Hypothalamus (tissue), 51 donors: ENCODE measurements at places on chromosomes 2 and 18.

GRCh38 chr2:174763780-174764179 is 492 bp downstream of the CHRNA1 start:
- DNase-seq = no peak

DNA sequence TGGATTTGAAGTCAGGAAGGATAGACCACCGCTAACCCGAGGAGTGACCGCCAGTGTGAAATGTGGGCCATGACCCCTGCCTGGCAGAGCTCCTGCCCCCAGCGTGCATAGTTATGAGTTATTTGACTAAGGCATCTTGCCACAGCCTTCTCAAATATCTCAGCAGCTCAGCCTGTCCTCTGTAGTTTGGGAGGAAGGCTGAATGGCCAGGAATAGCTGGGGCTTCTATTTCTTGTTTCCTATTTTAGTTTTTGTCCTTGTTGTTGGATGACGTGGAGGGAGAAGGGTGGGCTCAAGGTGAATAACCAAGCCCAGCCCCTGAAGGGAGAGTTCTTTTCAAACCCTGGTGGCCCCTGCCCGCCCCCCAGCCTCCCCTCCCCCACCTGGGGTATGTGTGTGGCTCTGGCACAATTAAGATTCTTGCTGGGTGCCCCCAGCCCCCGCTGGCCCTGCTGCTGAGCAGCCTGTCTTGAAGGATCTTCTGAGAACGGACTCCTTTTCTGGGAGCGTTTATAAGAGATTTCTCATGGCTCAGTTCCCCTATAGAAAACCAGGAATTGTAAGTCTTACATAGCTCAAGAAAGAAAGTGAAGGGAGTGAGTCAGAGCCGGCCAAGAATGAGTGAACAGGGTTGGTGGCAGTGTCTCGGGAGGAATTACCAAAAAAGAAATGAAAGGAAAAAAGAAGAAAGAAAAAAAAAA is 157.4 kb downstream of the GLI2 start:
- DNase-seq = no peak

DNA sequence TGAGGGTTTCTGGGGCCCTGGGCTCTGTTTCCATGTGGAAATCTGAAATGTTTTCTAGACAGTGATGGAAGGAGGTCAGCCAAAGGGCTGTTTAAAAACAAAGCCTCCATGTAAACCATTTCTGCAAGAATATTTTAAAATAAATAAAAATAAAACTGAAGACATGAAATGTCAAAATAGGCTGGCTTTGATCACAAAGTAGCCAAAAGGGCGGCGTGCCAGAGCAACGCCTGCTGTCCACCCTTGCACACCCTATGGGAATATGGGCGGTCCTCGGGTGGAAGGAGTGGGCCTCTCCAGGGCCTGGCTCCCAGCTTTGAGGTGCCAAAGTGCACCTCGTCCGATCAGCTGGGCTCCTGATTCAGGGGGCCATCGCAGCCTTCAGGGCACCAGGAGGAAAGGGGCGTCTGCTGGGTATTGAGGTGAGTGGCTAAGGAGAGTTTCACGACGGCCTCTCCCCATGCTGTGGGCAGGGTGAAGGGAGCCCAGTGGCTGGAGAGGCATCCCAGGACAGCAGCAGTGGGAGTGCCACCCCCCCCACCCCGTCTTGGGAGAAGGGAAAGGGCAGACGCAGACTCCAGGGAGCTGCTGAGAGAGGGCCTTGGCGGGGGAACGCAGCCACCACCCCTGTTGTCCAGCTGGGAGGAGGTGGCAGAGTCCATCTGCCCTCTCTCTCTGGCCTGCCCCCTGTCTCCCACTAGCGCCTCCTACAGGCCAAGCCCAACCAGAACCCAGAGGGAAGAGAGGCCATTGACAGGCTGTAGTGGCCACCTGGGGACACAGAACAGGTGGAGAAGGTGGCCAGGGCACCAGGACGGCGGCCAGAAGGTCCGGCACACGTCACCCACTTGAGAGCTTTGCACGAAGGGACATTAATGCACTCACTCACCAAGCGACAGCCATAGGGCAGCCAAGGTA is 5.7 kb upstream of the ERFE start:
- DNase-seq = no peak

DNA sequence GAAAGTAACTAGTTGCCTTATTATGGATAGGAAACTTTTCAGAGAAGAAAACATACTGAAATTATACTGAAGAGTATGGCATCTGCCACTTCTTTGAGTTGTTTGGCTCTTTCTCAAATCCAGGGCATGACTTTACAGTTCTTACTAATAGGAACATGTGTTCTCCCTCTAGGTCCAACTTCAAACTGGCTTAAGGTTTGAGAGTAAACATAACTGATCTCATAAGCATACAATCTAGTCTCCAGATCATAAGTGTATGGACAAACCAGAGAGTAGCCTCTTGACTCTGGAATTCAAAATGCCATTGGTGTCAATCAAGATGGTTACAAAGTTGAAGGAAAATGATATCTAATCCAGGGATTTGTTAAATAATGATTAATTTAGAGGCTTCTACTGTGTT is 101.5 kb downstream of the NYAP2 start:
- no peak for DNase-seq

- DNase-seq = peak; percentile 17
These were observed 1.3 kb downstream of the TANC1 start for GRCh38 chr2:158969715-158970240.

- no peak for DNase-seq
These were observed 4.7 kb upstream of the COBLL1 start for GRCh38 chr2:164846276-164846675.

- DNase-seq = no peak
These were observed 37.5 kb downstream of the RTP5 start for GRCh38 chr2:241906826-241907570.

DNA sequence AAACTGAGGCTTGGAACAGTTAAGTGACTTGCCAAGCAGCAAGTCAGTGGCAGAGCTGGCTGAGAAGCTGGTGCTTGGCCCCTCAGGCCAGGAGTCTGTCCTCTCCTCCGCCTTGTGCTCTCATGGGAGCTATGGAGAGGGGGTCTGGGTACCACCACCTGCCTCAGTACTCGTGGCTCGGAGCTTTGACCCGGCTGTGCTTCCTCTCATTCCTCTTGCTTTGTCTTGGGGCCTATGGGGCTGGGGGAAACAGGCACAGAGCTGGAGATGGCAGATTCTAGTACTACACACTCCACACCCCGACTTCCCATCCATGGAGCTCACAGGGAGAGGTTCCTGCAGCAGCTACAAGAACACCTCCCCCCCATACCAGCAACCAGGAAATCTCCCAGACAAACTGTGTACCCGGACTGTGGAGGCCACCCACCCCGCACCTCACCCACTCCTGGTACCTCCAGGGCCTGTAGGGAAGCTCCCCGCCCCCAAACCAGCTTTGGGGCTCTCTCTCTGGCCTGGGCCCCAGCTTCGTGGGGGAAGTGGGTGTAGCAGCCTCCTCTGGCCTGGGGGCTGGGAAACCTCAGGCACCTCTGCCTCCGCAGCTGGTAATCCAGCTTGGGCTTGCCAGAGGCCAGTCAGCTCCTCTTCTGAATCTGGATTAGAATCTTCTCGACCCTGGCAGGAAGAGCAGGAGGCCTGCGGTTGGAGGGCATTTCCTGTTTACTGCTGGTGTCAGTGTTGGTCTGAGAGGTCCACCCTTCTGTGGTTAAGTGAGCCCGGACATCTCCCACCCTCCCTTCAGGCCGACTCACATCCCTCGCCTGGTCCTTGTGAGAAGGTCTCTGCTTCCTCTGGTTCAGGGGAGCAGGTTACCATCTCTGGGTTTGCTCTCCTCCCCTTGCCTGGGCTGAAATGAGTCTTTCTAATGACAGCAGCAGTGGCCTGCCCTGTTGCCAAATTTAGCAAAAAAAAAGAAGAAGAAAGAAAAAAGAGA is 22.3 kb upstream of the RHOB start:
- no peak for DNase-seq

GRCh38 chr2:211035548-211036185 is 479.3 kb downstream of the CPS1 start:
- no peak for DNase-seq

- DNase-seq = no peak
These were observed 330.4 kb downstream of the SLC4A3 start for GRCh38 chr2:219957820-219958219.

DNA sequence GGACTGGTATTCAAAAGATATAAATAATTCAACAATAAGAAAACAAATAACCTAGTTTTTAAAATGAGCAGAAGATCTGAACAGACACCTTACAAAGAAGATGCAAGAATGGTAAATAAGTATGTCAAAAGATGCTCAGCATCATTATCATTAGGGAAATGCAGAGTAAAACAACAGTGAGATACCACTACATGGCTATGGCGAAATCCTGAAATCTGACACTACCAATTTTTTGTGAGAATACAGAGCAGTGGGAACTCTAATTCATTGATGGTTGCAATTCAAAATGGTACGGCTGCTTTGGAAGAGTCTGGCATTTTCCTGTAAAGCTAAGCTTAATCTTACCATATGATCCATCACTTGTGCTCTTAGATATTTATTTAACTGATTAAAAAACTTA is 151.8 kb downstream of the UBR3 start:
- DNase-seq = no peak

DNA sequence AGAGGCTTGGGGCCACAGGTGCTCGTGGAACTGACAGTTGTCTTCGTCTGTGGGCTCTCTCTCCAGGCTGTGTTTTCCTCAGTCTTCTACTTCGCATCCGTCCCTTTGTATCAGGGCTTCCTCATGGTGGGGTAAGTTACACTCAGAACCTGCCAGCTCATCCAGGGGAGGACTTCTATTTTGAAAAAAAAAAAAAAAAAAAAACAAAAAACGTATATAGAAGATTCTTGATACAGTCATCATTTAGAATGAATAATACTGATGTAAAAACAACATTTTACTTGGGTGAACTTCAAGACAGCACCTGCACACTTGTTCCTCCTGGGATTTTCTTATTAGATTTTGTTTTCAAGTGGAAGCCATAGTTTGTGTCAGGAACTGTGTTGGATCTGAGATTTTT is 47.7 kb upstream of the NFATC1 start:
- DNase-seq = no peak

DNA sequence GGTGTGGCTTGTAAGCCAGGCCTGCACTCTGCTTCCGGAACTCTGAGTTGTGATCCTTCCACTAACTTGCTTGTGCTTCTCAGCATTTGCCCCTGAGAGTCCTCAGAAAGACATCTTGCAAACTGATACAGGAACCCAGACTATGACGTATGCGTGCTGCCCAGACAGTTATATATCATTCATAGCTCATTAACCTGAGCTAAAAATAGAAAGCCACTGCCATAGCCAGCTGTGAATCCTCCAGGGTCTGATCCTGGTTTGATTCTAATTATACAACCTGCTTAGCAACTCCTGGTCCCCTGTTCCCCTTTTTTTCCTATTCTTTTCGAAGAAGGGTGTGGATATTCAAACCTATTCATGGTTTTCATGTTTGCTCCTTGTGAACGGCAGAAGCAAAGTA is 63.7 kb downstream of the MARCHF4 start:
- DNase-seq = no peak

- no peak for DNase-seq
These were observed 5.3 kb upstream of the VPS4B start for GRCh38 chr18:63427558-63427957.

DNA sequence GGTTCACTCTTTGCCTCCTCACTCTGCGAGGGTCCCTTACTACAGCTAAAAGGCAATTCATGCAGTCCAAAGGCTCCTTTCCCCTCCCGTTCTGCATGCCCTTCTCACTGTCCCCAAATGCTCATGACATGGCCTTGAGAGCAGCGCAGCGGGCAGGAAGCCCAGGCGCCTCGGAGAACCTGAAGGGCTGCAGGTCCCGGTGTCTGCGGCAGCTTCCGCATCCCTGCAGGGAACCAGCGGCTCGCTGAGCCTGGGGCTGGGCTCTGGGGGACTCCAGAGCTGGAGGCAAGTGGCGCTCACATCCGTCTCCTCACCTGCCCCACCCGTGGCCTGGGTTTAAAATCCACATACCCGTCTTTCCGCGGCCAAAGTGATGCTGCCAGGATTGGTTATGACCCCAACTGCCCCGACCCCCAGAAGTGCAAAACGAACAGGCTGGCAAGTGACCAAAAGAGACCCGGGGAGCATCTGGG is 462 bp upstream of the CIDEA start:
- DNase-seq = no peak

DNA sequence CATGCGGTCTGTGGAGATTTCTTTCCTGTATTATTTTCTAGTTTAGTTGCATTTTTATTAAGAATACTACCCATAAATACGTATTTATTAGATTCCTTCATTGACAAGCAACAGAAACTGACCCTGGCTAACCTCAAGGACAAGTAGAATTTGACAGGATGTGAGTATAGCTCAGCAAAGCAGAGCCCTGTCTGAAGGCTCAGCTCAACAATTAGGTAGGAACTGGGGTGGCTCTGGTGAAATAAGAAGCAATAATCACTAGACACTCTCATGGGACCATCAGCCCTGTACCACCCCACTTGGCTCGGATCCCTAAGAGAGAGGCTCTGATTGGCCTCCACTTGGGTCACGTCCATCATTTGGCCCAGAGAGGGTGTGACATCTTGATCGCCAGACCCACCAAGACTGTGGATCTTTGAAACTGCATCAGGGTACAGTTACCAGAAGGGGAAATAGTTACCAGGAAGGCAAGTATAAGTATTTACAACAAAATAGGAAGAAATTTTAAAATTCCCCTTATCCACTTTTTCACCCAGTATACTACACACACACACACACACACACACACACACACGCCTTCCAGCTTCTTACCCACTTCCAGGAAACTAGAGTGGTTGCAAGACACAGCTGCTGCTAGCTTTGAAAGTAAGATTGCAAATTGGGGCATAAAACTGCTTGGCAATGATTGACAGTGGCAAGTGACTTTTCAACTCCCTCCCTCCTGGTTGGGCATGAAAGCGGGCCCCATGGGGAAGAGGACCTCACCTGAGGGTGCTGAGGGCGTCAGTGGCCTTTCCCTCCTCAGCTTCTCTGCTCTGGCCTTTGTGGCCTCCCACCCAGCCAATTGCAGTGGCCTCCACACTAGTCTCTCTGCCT is 41.8 kb downstream of the KCTD18 start:
- no peak for DNase-seq

DNA sequence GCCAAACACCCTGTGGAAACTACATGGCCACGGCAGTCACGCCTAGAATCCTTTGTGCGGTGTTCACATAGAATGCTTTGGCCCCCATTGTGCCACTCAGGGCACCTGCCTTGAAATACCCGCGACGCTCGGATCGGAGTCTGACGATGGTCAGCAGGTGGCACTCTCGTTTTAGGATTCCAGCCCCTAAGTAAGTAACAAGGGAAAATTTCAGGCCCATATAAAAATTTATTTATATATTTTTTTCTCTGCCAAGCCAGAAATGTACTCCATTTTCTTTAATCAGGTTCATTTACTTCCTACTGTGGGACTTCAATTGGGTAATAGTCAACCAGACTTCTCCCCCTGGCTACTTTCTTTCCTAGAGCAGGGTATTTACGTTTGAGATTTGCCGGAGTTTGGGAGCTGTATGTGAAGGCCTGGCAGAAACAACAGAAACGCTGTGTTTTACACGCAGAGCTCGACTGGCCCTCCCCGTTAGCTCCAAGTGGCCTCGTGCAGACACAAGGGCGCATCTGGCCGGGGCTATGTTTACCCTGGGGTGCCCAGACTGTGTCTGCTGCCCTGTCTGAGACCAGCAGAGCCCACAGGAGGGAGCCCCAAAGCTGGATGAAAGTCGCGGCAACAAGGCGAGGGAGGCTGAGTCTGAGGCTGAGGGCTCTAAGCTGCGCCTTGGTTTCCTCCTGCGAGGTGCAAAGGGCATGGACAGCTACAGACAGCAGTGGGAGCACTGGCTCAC is 41.6 kb downstream of the LRRC30 start:
- peak; percentile 42 for DNase-seq
